ENCODE measurements at places on chromosomes 4 and X.

GRCh38 chrX:6748595-6748994, 213.7 kb upstream of the VCX3A start:
- no peak for DNase-seq

GRCh38 chr4:55610381-55610780, 18.3 kb upstream of the PDCL2 start:
- DNase-seq = no peak

- no peak for DNase-seq
Observed at GRCh38 chr4:25085671-25086070, 54.9 kb upstream of the LGI2 start.

DNA sequence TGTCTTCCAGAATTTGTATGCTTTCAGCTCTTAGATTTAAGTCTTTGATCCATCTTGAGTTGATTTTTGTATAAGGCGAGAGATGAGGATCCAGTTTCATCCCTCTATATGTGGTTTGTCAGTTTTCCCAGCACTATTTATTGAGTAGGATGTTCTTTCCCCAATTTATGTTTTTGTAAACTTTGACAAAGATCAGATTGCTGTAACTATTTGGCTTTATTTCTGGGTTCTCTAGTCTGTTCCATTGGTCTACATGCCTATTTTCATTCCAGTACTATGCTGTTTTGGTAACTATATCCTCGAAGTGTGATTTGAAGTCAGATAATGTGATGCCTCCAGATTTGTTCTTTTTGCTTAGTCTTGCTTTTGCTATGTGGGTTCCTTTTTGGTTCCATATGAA, 60.7 kb downstream of the IL15 start:
- no peak for DNase-seq

GRCh38 chr4:66212489-66212888, 542.2 kb upstream of the EPHA5 start:
- DNase-seq = no peak

DNA sequence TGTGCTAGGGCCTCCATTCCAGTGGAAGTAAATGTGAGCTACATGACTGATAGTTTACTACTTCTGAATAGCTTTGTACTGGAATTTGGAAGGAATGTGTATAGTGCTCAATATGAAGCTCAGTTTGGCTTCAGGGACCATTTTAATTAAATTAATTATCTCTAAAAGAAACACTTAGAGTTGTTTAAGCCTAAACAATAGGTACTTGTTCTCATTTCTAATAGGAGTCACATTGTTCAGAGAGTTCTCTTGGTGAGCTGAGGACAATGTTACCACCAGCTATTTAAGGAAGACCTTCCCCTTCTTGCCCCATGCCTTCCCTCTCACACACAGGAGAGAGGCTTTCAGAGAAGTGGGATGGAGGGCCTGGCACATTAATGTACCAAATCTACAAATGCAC, 78.3 kb downstream of the CHIC2 start:
- DNase-seq = no peak

DNA sequence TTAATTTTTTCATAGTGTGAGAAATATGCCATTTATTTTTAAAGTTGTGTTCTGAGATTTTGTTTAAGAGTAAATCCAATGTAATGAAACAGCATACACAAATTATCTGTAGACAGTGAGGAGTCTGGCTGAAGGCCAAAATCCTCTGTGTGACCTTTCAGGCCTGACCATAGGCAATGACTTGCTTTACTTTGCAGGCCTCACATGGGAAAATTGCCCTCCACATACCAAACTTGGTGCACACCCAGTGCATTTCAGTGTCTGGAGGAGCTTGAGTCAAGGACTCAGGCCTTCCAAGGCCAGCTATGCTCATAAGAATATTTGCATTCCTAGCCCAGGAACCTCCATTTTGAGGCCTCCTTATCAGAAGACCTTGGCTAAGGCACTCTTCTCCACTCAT, 430.1 kb downstream of the GABRG1 start:
- no peak for DNase-seq

DNA sequence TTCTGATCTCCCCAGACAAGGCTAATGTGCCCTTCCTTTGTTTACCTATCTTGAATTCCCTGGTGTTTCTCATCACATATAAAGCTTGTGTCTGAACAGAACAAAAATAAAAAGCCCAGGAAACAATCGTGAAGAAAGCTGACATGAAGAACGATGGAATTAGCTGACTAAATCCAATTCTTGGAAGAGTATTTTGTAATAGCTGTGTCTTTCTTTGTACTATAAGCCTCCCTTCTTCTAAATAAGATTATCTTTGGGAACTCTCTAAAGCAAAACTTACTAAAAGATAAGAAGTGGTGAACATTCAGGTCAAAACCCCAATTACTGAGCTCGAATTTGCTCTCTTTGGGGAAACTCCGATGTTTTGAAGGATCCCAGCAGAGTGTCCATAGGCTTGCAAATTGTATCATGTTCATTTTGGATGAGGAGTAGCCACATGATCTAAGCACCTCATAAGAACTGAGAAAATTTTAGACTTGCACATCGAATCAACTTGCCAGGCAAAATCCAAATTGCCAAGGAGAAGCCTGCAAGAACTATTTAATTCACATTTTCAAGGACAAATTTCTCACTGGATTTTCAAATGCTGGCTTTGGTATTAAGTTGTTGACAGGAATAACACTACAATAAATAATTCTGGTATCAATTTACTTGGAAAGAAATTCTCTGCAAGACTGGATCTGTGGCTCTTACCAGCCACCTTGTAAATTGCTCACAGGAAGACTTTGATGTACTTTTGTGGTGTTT, 106.2 kb downstream of the LNX1 start:
- no peak for DNase-seq

- DNase-seq = no peak
Observed at GRCh38 chr4:85831647-85832046, 356.7 kb downstream of the ARHGAP24 start.

DNA sequence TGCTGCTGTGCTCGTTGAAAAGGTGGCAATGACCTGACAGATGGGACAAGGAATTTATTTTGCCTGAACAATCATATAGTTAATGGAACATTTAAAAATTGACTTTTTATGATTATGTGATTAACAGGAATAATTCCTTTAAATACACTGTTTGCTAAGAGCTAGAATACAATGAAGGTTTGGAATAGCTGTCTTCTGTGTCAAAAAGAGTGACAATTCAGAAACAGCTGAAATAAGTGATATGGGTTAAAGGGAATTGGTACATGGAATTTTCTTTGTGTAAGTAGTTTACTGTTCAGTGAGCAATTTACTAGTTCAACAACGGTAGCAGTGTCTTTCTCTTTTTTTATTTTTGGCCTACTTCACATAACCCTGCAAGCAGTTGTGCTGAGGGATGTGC, 1083.5 kb upstream of the GRID2 start:
- DNase-seq = no peak

DNA sequence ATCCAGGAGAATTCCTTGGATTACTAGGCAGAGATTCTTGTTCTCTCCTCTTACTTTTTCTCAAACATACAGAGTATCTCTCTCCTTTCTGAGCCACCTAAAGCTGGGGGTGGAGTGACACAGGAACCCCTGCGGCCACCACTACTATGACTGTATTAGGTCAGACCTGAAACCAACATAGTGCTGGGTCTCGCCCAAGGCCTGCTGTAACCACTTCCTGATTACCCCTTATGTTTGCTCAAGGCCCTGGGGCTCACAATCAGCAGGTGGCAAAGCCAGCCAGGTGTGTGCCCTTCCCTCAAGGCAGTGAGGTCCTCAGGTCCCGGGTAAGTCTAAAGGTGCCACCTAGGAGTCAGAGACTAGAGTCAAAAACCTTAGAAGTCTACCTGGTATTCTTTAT, 166.4 kb downstream of the PARM1 start:
- DNase-seq = no peak

- no peak for DNase-seq
Observed at GRCh38 chr4:100539706-100540105, 21.9 kb upstream of the EMCN start.

GRCh38 chrX:106168107-106168506, at the start of gene PWWP3B:
TSS of gene PWWP3B (plus strand) at chrX:106168305. CDS start at chrX:106205433, 37,128 bp downstream.
- no peak for DNase-seq

DNA sequence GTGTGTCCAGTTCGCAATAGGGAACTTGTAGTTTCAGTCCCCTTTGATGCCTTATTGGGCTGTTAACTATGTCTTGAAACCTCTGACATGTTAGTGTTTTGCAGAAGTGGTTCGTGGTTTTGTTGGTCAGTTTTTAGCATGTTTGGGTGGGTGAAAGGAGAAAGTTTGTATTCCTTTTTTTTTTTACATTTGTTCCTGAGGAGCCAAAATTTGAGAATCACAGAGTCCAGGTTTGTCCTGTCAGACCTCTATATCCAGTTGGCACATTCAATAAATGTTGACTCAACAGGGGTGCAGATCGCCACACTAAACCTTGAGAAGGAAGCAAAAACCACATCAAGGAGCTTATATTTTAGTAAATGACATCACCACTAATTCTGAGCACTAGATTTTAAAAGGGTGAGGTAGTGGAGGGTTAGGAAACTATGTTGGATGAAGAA, 26.2 kb downstream of the DLG3 start:
- no peak for DNase-seq

DNA sequence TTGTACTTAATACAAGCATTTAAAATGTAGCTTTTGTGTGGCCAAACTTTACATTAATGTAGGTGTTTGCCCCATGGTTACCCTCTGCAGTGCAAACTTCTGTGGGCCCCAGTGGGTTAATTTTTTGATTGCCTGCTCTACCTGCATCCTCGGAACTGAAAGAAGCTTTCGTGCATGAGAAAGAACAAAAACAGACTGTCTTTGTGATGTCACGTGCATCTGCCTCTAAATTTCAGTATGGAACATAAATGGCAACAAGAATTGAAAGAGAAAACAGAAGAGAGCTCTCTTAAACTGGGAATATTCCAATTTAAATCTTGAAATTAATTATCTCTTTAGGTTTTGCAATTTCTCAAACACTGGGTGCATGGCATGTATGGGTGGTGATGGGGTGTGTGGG, 182.4 kb upstream of the LCORL start:
- DNase-seq = no peak

DNA sequence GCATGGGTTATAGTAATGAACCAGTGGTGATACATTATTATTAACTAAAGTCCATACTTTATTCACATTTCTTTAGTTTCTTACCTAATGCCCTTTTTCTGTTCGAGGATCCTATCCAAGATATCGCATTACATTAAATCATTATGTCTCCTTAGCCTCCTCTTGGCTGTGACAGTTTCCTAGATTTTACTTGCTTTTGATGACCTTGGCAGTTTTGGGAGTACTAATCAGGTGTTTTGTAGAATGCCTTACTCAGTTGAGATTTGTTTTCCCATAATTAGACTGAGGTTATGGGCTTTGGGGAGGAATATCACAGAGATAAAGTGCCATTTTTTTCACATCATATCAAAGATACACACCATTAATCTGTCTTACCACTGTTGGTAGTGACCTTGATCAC, 5.0 kb downstream of the KLHL5 start:
- DNase-seq = no peak

DNA sequence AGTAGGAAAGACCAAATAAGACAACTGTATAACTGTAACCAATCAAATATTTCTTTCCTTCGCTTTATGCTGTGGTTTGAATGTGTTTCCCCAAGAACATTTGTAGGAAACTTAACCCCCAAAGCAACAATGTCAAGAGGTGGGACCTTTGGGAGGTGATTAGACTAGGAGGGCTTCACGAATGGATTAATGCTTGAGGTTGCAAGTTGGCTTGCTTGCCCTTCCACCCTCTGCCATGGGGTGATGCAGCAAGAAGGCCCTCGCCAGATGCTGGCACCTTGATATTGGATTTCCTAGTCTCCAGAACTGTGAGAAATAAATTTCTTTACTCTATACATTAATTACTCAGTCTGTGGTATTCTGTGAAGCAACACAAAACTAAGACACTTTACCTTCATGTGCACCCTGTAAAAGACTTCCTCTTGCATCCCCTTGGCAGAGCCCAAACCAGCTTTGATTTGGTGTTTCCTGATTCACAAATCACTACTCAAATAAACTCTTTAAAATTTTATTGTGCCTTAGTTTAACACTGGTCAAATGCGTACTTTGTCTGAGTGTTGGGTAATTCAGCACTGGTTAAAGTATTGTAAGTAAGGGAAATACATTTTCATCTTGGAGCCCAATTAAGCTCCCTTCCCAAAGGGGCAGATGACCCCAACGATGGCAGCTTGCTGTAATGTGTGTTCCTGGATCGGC, 59.9 kb downstream of the COQ2 start:
- no peak for DNase-seq

- DNase-seq = no peak
Observed at GRCh38 chr4:184292877-184293276, 75.2 kb upstream of the ENPP6 start.

DNA sequence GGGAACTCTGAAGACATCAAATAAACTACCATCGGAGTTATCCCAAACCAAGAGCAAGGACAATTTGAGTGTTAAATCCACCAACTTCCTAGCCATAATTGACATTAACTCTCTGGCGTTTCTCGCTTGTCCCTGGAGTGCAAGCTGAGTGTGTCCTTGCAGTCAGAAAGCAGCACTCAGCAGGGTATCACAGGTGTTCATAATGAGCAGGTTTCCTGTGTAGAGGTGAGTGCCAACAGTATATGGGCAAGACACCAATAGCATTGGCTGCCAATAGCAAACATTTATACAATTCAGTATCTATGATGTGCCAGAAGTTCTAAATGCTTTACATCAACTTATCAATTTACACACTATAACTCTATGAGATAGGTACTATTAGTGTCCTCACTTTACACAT, 11.2 kb downstream of the BLTP1 start:
- DNase-seq = no peak

DNA sequence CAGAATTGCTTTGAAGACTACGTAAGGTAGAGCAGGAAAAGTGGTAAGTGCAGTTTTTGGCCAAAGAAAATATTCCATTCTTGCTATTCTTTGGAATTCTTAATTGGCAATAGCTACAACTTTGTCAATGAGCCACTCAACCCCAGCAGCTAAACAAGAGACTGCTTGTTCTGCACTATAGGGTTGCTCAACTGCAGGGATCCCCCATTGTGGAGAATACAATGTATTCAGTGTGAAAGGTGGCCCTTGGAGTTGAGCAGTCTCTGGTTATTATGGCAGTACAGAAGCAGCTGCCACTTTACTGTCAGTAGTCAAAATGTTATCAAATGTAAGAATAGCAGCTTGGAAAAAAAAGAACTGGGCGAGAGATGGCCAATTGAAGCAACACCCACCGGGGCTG, 808.7 kb downstream of the CENPC start:
- DNase-seq = no peak

GRCh38 chr4:185143601-185143969, 519 bp downstream of the SLC25A4 start:
- DNase-seq = no peak

- DNase-seq = no peak
Observed at GRCh38 chr4:111961809-111962208, 183.4 kb upstream of the FAM241A start.

- DNase-seq = no peak
Observed at GRCh38 chrX:11566173-11566572, 99.5 kb downstream of the ARHGAP6 start.

DNA sequence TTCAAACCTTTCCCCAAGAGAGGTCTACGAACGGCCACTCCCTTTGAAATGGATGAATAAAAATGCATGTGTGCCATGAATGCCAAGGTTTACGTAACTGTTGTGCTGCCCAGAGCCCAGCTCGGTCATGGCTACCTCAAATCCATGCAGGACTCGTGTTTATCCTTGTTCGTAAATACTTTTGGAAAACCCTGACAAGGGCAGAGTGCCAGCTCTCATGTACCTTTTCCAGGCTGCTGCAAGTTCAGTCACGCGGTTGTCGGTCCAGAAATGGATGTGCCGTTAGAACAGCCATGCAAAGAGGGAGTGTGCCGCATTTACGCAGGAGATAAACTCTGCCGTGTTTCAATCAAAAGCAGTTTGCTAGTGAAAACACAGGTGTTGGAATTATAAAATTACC, 123.4 kb downstream of the AMELX start:
- no peak for DNase-seq

- DNase-seq = no peak
Observed at GRCh38 chr4:79650794-79651431, 242.9 kb upstream of the GK2 start.
